ENCODE measurements at places on chromosomes 3 and 15. TPM values are rescaled to one million over a fixed set of nuclear protein-coding genes. Genes with fewer than 3 reads are reported as not detected.

DNA sequence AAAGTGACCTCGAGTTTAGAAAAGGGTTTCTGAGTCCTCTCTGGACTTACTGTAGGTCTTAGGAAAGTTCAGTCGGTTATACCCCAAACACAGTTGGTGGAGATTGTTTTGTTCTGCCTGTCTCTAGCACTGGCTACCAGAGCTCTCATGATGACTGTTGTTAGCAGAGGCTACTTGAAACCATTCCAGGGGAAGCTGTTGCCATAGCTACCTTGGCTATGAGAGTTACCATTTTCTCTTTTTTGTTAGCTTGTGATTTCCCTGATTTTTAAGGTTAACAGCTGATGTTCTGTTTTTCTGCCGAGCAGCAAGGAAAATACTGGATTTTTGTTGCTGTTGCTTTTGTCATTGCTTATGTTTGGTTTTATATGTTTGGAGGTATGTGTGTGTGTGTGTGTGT is 26.7 kb downstream of the ABHD2 start:
- DNase-seq: peak; percentile 58

GRCh38 chr3:45819543-45819942 is 22.4 kb downstream of the LZTFL1 start:
- peak; percentile 27 for DNase-seq

DNA sequence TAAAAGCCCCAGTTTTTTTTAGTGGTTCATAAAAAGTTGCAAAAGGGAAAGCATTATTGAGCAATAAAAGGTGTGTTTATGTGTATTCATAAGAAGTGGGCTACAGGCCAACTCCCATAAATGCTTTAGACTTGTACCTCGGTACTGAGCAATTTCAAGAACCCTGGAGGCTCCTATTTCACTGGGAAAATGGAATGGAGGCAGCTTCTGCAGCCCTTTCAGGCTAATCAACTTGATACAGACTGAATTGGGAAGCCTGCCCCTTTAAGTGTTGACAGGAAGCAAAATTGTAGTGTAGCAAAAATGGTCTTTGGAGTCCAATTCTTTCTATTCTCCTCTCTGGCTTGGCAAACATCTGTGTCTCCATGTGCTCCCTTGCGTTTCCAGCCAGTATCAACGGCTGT is 118.8 kb downstream of the ECT2 start:
- no peak for DNase-seq

C3orf18 gene
- 14.5 TPM for total RNA-seq

CCR9 gene
- not detected for total RNA-seq

DNA sequence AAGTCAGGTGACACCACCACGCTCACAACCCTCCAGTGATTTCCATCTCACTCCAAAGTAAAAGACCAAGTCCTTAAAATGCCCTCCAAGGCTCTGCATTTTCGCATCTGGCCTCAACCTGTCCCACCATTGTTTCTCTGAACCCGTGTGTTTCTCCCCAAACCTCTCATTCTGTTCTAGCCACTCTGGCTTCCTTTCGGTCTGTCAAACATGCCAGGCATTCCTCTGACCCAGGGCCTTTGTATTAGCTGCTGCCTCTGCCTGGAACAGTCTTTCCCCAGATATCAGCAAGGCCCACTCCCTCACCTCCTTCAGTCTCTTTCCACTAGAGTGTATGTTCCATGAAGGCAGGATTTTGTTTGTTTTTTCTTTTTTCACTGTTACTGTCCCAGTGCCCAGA is 16.0 kb downstream of the MAP2K5 start:
- no peak for DNase-seq

EFHB gene
- 0.96 TPM for total RNA-seq

CFAP100 gene
- not detected for total RNA-seq

DNA sequence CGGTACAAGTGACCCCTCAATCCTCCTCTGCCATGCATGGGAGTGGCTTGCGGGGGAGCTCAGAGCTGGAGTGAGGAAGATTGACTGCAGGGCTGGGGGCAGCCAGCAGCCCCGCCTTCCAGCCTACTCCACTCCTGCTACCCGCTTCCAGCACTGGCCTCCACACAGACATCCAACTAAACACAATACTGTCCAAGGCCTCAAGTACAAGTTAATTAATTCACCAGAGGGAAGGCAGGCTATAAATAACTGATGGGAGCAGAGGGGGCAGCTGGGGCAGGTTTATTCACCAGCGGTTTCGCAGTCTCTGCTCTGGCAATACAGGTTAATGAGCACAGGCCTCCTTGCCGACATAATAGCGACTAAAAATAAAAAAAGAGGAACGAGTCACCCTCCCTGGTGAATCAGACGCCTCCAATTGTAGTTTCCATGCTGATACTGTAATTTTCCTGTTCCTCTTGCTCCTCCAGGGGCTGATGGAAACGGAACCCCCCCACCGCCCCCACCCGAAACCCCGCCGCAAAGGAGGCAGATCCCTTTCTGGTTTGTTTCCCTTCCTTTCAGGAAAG is 166.4 kb upstream of the TLE3 start:
- DNase-seq: no peak
